Putamen (tissue), 1 donor: ENCODE measurements at places on chromosomes 6 and 20.
A peak's percentile ranks its signal among the peaks of the same experiment; 100 is the strongest.

- DNase-seq = no peak
Observed at GRCh38 chr6:165616116-165616515, 46.9 kb downstream of the PDE10A start.

- DNase-seq = no peak
Observed at GRCh38 chr6:2579804-2580570, 170.7 kb downstream of the MYLK4 start.

DNA sequence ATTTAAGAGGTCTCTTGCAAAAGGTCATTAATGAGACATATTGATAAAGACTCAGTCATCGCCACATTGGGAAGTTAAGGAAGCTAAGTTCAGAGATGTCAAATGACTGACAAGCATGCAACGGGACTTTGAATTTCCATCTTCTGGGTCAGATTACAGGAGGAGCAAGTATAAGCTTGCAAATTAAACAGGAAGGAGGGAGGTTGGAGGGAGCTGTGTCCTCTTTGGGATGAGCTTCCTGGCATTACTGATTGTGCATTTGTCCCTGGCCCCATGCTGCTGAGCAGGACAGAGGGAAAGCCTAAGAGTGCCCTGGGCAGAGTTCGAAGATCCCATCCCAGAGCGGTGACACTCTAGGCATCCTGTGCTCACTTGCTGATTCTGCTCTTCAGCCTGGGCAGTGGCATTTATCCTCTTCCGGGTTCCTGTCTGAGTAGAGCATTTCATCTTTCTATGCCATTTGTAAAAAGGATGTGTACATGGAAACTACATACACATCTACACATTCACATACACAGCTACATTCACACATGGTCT lies 40.5 kb downstream of the SLC22A1 start:
- DNase-seq = no peak

DNA sequence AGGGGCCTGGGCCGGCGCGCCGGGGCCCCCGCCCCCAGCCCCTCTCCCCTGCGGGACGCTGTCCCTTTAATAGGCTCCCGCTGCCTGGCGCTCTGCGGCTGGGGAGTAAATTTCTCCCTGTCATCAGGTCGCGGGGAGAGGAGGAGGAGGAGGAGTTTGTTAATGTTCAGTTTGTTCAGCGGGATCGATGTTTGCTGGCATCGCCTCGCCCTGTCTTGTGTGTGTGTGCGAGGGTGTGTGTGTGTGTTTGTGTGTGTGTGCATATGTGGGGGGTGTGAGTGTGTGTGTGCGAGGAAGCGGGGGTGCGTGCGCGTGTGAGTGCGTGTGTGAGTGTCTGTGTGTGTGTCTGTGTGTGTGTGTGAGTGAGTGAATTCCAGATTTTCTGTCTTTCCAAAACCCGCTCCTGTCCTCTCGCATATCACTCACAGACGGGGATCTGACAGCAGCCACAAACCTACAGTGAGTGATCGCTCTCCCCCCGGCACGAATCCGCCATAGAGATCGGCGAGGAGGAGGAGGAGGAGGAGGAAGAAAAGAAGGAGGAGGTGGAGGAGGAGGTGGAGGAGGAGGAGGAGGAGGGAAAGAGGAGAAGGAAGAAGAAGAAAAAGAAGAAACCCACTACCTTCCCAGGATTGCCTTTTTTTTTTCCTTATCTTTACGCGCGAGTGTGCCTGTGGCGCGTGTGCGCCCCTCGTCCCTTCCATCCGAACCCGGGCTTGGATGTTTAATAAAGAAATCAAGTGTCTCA lies at the start of gene TSHZ2:
Gene TSHZ2, plus strand, starts transcription at position 169 of the 748 bp plus-strand sequence. CDS start 936 bp downstream, outside the sequence.
- DNase-seq = peak; percentile 13

- no peak for DNase-seq
Observed at GRCh38 chr6:153958860-153959259, 80.2 kb upstream of the OPRM1 start.

DNA sequence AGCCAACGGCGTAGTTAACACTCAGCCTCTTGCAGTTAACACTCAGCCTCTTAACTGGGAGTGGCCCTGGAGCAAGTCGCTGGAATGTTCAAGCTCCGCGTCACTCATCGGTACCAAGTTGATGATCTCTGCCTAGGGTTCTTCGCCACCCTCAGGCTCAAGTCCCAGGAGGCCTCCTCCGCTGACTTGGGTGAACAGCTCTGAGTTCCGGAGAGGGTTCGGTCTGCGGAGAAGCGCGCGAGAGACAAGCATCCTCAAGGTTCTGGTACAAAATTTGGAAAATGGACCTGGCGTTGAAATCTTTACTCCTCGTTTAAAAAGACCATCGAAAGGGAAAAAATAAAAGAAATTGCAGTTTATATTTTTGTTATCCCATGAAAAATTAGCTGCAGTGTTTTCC lies 876 bp upstream of the DSP start:
- no peak for DNase-seq

- DNase-seq = no peak
Observed at GRCh38 chr6:139539852-139540251, 165.4 kb upstream of the CITED2 start.

GRCh38 chr6:52209770-52210169 lies 23.6 kb downstream of the IL17A start:
- no peak for DNase-seq

GRCh38 chr6:31836047-31836473 lies 8.5 kb downstream of the HSPA1B start:
- DNase-seq = no peak

GRCh38 chr6:163877877-163878639 lies 463.5 kb downstream of the QKI start:
- DNase-seq = no peak

GRCh38 chr20:37882961-37883712 lies 19.8 kb upstream of the VSTM2L start:
- DNase-seq = no peak

DNA sequence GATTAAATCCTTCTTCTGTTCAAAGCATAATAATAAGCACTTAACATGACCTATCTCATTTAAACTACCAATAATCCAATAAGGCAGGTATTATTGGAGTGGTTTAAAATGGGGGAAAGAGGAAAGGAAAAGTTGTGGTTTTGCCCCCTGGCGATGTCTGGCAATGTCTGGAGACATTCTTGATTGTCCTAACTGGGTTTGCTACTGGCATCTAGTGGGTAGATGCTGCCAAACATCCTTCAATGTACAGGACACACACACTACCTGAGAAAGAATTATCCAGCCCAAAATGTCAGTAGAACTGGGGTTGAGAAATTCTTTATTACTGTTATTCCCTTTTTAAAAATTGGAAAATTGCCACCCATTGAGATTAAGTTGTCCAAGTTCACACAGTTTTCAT lies 25.2 kb upstream of the SRSF6 start:
- no peak for DNase-seq
